Airway epithelial cell (primary cell): ENCODE measurements at places on chromosomes 5 and 9. TPM values are rescaled to one million over a fixed set of nuclear protein-coding genes. Genes with fewer than 3 reads are reported as not detected.

ESM1 gene
- 0.14 and 0.56 TPM in 2 replicates for total RNA-seq

C9orf153 gene
- not detected in 2 replicates for total RNA-seq

GNA14 gene
- total RNA-seq: not detected in 2 replicates

BRINP1 gene
- total RNA-seq: not detected in 2 replicates

FYB1 gene
- 0.99 and 3.6 TPM in 2 replicates for total RNA-seq

NMUR2 gene
- total RNA-seq: not detected in 2 replicates

SH3PXD2B gene
- 16.8 and 29.0 TPM in 2 replicates for total RNA-seq

WDR38 gene
- not detected in 2 replicates for total RNA-seq

LIX1 gene
- not detected in 2 replicates for total RNA-seq

BNC2 gene
- total RNA-seq: 0.07 and 0.74 TPM in 2 replicates

LECT2 gene
- not detected in 2 replicates for total RNA-seq

CD180 gene
- not detected in 2 replicates for total RNA-seq

PCDHB6 gene
- 0.14 TPM in 1 of 2 replicates, not detected in the other for total RNA-seq

GHR gene
- 0.42 TPM in 2 replicates for total RNA-seq

FOXE1 gene
- total RNA-seq: 1.1 and 3.2 TPM in 2 replicates

IL17B gene
- 0.63 TPM in 1 of 2 replicates, not detected in the other for total RNA-seq

CDH18 gene
- total RNA-seq: 0.23 TPM in 1 of 2 replicates, not detected in the other

ZFP37 gene
- 0.63 and 1.1 TPM in 2 replicates for total RNA-seq

NDST1 gene
- total RNA-seq: 129 and 169 TPM in 2 replicates

KIF24 gene
- total RNA-seq: 2.2 and 2.5 TPM in 2 replicates

SUSD1 gene
- 3.1 and 5.9 TPM in 2 replicates for total RNA-seq

FBP2 gene
- not detected in 2 replicates for total RNA-seq

HTR1A gene
- total RNA-seq: not detected in 2 replicates

LEAP2 gene
- total RNA-seq: 0.49 TPM in 1 of 2 replicates, not detected in the other

DRD1 gene
- total RNA-seq: not detected in 2 replicates

MELK gene
- 26.9 and 34.1 TPM in 2 replicates for total RNA-seq

NUTM2G gene
- total RNA-seq: not detected in 2 replicates

ERGIC1 gene
- total RNA-seq: 58.2 and 91.5 TPM in 2 replicates

HSPB3 gene
- not detected in 2 replicates for total RNA-seq

SLC22A4 gene
- 0.78 and 1.6 TPM in 2 replicates for total RNA-seq

PCDHB5 gene
- total RNA-seq: 0.63 TPM in 1 of 2 replicates, not detected in the other

TRPM3 gene
- not detected in 2 replicates for total RNA-seq

HMGCS1 gene
- 182 and 202 TPM in 2 replicates for total RNA-seq

GABRA6 gene
- not detected in 2 replicates for total RNA-seq

SCGB3A2 gene
- not detected in 2 replicates for total RNA-seq

XPA gene
- total RNA-seq: 5.6 and 8.5 TPM in 2 replicates

PCDHGA8 gene
- total RNA-seq: 0.35 and 0.51 TPM in 2 replicates

TIMD4 gene
- not detected in 2 replicates for total RNA-seq

CENPK gene
- total RNA-seq: 13.9 and 15.2 TPM in 2 replicates

SLC25A2 gene
- total RNA-seq: not detected in 2 replicates

PCDHB13 gene
- total RNA-seq: 0.09 and 0.14 TPM in 2 replicates

F2RL2 gene
- total RNA-seq: 0.05 TPM in 1 of 2 replicates, not detected in the other

SNX2 gene
- total RNA-seq: 24.9 and 30.1 TPM in 2 replicates

UNC13B gene
- total RNA-seq: 10.9 and 14.9 TPM in 2 replicates
